ENCODE measurements at places on chromosomes 7 and 10.

DNA sequence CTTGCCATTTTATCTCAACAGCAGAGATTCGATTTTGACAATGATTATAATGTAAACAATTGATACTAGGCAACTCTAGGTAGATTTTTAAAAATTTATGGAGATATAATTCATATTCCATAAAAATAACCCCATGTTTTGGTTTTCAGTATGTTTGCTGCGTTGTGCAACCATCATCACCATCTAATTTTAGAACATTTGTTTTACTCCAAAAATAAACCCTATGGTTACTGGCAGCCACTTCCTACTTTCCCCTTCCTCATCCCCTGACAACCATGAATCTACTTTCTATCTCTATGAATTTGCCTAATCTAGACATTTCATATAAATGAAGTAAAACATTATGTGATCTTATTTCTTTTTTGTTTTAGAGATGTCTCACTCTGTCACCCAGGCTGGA lies 401.9 kb downstream of the THSD7A start:
- DNase-seq, result no peak

DNA sequence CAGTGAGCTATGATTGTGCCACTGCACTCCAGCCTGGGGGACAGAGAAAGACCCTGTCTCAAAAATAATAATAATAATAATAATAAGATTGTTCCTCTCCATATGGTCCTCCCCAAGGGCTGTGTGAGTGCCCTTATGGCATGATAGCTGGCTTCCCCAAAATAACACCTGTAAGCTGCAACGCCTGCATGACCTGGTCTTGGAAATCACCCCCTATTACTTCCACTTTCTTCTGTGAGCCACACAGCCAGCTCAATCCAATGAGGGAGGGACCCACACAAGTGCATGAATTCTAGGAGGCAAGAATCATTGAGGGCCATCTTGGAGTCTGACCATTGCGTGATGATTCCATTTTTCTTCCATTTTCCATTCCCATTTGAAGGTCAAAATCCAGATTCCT lies 82.7 kb upstream of the CALN1 start:
- no peak for DNase-seq

DNA sequence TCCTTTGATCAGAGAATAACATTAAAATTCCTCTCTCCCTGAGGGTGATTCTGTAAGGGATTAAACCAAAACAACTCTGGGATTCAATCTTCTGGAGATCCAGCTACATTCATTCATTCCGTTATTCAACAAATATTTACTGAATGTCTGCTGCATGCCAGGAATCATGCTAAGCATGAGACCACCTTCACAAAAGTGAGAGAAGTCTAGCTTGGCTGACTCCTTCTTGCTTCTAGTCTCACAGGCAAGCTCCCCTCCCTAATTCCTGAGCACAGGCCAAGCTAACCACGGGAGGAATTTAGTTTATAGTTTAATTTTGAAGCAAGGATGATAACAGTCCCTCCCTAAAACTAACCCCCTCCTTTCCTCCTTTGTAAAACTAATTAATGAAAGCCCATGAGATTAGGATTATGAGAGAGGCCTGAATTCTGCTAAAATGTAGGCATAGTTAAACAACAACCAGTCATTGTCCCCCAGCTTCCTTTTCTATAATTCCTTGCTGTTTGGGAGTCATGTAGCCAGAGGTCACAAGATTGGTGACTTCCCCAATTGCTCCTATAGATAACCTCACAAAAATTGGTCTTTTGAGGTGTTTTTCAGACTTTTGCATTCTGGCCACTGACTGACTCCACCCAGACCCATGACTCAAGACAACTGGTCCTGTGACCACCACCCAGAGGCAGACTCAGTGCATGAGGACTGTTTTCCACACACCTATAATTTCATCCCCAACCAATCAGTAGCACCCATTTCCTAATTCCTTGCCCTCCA lies 113.5 kb downstream of the ITGB8 start:
- DNase-seq, result no peak

DNA sequence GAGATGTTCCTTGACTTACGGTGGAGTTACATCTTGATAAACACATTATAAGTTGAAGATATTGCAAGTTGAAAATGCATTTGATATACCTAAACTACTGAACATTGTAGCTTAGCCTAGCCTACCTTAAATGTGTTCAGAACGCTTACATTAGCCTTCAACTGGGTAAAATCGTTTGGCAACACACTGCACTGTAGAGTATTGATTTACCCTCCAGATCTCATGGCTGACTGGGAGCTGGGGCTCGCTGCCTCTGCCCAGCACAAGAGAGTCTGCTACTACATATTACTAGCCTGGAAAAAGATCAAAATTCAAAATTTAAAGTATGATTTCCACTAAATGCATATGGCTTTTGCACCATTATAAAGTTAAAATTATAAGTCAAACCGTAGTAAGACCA lies 7.5 kb upstream of the AGR3 start:
- no peak for DNase-seq

DNA sequence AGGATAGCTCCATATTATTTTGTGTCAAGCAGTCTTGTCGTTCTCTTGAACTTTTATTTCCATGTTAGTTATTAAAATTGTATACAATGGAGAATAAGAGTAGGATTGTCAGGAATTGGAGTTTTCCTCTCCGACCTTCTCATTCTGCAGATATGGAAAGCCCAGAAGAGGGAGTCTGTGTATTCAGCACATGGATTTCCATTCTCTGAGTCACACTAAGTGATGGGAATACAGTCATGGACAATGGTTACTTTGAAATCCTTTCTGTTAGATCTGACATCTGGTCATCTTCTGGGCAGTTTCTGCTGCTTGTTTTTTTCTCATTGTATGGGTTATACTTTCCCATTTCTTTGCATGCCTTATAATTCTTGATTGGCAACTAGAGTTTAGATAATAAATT lies 5.0 kb upstream of the TASOR2 start:
- no peak for DNase-seq

- no peak for DNase-seq
Observed at GRCh38 chr10:116833986-116834985, 15.0 kb upstream of the ENO4 start.

GRCh38 chr7:119256001-119256400 lies 1017.0 kb upstream of the KCND2 start:
- no peak for DNase-seq

GRCh38 chr10:79116368-79116767 lies 47.6 kb downstream of the ZMIZ1 start:
- DNase-seq, result no peak

DNA sequence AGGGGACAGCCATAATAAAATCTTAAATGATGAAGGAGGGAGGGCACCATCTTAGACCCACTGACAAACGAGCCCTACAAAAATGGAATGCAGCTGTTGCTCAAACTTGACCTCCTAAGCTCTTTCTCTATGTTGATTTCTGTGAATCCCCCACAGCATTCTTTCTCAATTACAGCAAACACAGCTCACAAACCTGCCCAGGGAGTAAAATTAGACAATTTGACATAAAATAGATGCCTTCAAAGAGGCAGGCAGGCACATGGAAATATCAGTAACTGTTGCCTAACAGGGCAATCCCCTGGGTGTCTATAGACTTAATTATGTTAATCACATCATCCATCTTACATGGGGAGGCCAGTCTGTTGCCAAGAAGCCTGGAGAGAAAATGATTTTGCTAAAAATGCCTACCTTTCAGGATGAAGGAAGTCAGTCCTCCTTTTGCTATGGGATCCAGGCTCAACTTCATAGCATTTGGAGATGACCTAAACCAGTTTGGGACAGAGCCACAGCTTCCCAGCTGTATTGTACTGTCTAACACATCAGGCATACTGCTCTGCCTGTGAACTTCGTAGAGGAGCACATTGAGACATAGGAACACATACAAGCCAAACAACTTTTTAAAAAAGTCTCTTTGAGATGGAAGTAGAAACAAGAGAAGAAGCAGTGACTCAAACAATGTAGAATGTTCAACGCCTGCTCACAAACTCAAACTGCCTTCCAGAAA lies 1177.4 kb downstream of the SORCS1 start:
- DNase-seq, result no peak

GRCh38 chr7:81138870-81139269 lies 220.0 kb upstream of the SEMA3C start:
- no peak for DNase-seq

DNA sequence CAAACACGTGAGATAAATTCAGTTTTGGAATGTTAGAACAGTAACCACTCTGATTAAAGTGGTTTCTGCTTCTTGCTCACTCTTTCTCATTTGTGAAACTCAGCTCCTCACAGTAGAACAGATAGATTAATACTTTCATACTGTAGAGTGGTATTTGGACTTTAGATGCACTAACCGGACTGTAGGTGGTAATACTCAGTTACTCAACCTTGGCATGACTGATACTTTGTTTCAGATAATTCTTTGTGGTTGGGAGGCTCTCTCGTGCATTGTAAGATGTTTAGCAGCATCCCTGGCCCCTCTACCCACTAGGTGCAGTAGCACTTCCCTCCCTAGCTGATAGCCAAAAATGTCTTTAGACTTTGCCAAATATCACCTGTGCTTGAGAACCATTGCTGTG lies 37.6 kb downstream of the MCU start:
- no peak for DNase-seq

DNA sequence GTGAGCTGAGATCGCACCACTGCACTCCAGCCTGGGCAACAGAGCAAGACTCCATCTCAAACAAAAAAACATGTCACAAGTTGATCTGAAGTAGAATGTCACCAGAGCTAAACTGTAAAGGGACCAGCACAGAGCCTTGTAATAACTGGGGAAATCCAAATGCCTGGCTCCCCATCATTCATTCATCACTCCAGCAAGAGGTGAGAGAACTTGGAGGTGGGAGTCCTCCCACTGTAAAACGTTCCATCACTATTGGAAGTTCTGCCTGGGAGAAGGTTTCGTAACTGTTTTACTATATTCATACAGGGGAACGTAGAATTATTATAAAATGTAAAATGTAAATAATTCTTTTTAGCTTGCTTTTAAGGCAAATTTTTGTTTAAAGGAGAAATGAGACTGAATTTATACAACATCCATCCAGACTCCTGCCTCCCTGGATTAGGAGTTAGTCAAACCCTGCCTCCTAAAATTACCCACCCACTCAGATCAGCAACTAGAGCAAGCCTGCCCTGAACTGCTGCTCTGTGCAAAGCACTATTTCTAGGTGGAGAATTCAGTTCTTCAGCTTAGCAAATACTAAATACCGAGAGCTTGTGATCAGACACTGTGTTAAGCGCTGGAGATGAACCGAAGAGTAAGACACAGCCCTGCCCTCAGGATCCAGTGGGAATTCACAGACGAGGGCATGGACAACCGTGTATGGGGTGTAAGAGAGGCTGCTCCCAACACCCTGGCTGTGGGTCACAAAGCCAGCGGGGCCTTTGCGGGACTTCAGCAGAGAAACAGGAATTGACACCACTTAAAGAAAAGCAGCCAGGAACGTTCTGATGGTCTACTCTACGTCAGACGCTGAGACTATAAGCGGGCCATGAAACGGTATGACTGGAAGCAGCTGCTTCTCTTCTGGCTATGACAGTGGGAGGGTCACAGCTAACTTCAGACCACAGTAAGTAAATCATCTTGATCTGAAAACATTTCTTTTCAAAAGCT lies 208.3 kb downstream of the ZMYND11 start:
- no peak for DNase-seq

DNA sequence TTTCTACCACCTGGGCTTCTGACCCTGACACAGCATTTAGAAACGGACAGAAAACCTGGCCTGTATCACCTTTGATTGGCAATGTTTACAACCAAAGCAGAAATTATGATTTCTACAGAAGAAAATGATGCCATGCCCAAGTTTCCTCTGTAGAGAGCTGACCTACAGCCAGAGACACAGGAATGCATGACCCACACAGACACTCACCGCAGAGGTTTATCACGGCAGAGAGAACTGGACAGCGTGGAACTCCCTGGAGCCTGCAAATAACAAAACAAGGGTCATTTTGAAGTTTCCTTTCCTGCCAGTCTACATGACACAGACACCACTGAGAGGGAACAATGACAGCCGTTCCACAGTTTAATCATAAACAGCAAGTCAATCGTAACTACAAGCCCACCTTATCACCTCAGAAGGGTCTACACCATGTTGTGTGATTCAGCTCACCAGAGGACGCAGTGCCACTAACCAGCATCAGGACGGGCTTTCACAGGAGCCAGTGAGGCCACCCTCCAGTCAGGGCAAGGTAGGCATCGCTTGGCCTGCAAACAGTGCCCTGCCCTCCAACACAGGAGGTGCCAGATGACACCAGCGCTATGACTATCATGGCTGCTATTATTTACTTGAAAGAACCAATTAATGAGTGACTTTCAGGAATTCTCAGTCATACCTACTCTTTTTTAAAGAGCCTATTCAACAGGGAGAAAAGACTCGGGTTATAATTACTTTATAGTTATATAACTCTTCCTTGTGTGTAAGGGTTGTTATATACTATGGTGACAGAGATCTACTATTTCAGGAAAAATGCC lies 139.9 kb downstream of the TNS3 start:
- DNase-seq, result no peak

DNA sequence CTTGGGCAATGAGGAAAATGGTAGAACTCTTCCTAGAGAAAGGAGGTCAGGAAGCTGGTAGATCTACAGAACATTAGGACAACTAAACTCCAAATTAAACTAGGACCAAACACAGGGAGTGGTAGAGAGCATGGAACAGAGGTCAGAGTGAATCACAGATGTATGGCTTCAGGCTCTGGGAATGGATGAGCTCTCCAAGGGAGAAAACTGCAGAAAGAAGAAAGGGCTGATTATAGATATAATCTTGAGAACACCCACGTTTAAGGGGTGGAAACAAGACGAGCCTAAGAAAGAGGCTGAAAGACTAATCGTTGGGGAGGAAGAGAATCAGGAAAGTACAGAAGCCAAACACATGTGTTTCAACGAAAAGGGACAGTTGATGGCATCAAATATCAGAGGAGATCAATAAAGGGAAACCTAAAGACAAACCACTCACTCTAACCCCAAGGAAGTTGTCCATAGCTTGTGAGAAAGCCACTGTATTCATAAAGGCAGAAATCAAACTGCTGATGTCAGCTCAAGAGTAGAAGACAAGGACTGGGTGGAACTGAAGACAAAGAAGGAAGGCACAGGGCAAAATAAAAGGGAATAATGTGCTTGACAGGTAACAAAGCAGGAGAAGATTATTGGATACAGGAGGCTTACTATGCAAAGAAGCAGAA lies 41.4 kb downstream of the NUDCD3 start:
- no peak for DNase-seq

DNA sequence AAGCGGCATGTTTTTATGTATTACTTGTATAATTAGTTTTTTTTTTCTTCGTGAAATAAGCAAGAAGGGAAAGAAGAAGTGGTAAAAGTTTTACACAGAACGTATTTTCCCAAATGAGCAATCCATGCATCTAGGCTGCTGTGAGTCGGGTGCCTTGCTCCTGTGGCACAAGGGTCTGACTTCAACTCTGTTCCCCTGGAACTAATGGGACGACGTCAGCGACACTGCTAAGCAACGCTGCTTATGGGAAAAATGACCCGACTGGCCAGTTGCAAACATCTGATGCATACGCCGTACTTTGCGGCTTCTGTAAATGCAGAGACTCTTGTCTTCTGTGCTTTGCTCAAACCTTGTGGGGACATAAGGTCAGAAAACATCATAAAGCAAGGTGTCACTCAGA lies 66.3 kb downstream of the MPP7 start:
- no peak for DNase-seq

- no peak for DNase-seq
Observed at GRCh38 chr10:49645871-49646870, 32.3 kb downstream of the CHAT start.
